ENCODE measurements at places on chromosomes 12 and 14. TPM values are rescaled to one million over a fixed set of nuclear protein-coding genes. Genes with fewer than 3 reads are reported as not detected.

DNA sequence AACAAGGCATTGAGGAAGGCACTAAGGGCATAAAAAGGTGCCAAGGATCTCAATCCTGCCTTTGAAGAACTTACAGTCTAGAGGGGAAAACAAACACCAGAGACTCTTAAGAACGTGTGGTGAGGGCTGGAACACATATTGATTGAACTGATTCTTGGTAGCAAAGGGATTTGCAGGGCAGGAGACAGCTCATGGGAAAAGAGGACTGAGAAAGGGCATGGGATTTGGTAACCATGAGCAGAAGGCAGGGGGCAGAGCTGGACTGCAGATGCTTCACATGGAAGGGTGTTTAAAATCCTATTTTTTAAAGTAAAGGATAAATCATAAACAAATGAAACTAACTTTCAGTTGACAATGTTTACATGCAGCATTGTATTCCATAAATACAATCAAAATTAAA is 203.1 kb downstream of the ITPR2 start:
- no peak overlapping the region for H3K27ac ChIP-seq
- no peak for DNase-seq
- no peak overlapping the region for H3K4me3 ChIP-seq

DNA sequence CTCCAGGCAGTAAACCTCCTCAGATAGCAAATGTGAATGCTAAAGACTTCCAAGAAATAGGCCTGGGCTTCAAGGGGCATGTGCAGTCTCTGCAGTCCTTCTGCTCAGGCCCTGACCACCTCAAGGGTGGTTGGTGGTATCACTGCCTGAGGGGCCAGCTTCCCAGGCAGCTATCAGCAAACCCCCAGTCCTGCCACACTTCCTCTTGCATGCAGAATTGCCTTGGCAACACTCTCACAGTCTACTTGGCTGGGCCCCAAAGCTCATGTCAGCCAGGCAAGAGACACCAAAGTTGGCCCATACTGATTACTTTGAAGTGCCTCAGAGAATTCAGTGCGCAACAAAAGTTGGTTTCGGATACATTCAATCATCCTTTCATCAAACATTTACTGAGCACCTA is 3.5 kb upstream of the ASB8 start:
- no peak for DNase-seq
- H3K36me3 ChIP-seq = no peaks in the 10 kb centered on the region
- no peaks in the 10 kb centered on the region for H3K4me1 ChIP-seq
- no peak overlapping the region for H3K4me3 ChIP-seq
- H3K27ac ChIP-seq = no peak overlapping the region

DNA sequence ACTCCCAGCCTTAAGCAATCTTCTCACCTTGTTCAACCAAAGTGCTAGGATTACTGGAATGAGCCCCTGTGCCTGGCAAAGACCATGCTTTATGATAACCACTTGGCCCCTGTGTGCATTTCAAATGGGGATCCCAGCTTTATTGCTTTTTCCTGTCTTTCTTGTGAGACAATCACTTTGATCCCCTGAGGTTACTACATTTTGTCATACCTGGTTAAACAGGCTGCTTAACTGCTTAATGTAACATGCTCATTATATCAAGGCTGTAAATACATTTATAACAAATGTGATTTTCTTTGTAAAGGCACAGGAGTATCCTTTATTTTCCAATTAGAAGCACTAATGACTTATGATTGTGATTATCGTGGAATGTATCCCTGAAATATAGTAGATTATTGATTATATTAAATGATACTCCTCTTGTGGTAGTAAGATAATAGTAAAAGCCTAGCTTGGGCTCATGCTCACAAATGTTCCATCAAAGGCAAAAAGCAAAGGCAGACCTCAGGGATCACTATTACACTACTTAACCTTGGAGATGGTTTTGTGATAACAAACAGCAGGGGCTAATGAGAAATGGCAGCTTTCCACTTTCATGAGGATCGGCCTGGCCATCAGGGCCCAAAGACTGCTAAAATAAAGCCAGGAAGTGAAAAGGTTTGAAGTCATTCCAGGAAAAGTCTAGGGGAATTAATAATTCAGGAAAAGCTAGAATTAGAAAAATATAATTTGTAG is 290.8 kb upstream of the MDGA2 start:
- no peak for DNase-seq
- H3K27me3 ChIP-seq = no peaks in the 10 kb centered on the region
- H3K4me1 ChIP-seq = no peaks in the 10 kb centered on the region

DNA sequence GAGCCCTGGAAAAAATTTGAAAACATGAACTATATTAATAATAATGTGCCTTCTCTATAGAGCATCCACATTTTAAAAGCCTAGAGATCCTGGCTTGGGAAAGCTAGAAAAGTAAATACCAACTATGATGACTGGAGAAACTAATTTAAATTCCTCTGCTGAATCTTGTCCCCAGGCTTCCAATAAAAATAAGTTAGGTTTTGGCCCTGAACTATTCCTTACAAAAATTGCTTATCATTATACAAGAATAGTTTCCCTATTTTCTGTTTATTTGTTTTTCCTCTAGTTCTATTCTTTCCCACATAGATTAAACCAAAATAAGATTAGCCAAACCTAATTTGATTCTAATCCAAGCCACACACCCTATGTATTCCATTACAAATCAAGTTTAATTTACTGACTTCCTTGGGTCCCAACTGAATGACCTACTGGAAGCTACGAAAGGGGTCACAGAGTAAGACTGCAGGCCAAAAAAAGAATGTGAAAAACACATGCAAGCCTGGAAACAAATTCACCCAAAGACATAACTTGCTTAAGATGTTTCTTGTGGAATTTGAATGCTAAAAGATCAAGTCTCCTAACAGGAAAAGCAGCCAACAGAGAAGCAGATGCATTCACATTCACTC is 133.0 kb downstream of the PAWR start:
- no peaks in the 10 kb centered on the region for H3K27me3 ChIP-seq
- H3K27ac ChIP-seq = no peak overlapping the region
- H3K36me3 ChIP-seq = no peaks in the 10 kb centered on the region
- no peak overlapping the region for H3K4me3 ChIP-seq
- H3K4me1 ChIP-seq = no peaks in the 10 kb centered on the region

GRCh38 chr12:45256721-45257120 is 40.8 kb downstream of the ANO6 start:
- H3K27ac ChIP-seq = no peak overlapping the region
- H3K36me3 ChIP-seq = no peaks in the 10 kb centered on the region
- H3K4me1 ChIP-seq = peaks cover 8% of the 10 kb centered on the region
- no peak for DNase-seq
- H3K4me3 ChIP-seq = no peak overlapping the region

DNA sequence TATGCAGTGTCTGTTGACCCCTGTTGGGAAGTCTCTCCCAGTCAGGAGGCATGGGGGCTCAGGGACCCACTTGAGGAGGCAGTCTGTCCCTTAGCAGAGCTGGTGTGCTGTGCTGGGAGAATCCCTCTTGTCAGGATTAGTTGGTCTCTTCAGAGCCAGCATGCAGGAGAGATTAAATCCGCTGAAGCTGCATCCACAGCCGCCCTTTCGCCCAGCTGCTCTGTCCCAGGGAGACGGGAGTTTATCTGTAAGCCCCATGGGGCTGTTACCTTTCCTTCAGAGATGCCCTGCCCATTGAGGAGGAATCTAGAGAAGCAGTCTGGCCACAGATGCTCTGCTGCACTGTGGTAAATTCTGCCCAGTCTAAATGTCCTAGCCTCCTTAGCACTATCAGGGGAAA is 13.1 kb upstream of the KLRC1 start:
- no peaks in the 10 kb centered on the region for H3K36me3 ChIP-seq
- no peak overlapping the region for H3K4me3 ChIP-seq
- no peaks in the 10 kb centered on the region for H3K27me3 ChIP-seq
- DNase-seq = no peak

DNA sequence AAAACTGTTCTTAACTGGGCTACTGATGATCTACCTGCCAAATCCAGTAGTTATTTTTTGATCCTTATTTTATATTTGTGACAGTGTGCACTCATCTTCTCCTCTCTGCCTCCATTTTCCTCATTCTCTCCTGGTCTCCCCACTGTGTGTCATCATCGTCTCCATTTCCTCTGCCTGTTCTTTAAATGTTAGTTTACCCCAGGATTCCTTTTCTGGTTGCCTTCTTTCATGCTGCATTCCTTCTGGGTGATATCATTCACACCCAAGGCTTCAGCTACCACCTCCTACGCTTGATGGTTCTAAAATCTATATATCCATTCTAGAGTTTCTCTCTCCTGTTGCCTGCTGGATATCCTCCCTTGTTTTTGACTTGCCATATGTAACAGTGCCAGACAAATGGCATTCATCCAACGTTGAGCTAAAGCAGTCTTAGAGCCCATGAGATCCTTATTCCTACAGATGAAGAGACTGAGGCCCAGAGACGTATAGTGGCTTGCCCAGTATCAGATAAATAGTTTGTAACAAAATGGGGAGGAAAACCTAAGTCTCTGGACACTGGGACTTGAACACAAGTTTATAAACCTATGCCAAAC is 109.5 kb downstream of the DIP2B start:
- no peak overlapping the region for H3K27ac ChIP-seq
- H3K4me1 ChIP-seq = no peaks in the 10 kb centered on the region
- no peak overlapping the region for H3K4me3 ChIP-seq
- no peaks in the 10 kb centered on the region for H3K27me3 ChIP-seq
- DNase-seq = no peak

- no peak overlapping the region for H3K4me3 ChIP-seq
- DNase-seq = no peak
- no peaks in the 10 kb centered on the region for H3K27me3 ChIP-seq
- H3K36me3 ChIP-seq = peaks cover 3% of the 10 kb centered on the region
- no peaks in the 10 kb centered on the region for H3K4me1 ChIP-seq
Measured at GRCh38 chr12:20656600-20656999, 38.5 kb upstream of the SLCO1C1 start.

- H3K36me3 ChIP-seq = no peaks in the 10 kb centered on the region
- H3K4me3 ChIP-seq = no peak overlapping the region
- H3K27ac ChIP-seq = no peak overlapping the region
- no peak for DNase-seq
- H3K4me1 ChIP-seq = no peaks in the 10 kb centered on the region
- no peaks in the 10 kb centered on the region for H3K27me3 ChIP-seq
Measured at GRCh38 chr14:94382099-94382715, 6.2 kb downstream of the SERPINA1 start.

Gene PCNX1
- total RNA-seq = 88.6 TPM

Gene P3H3
- total RNA-seq = 3.7 TPM

All from Peyer's patch (tissue), 4 donors.